ENCODE measurements at places on chromosomes 7 and 10. TPM values are rescaled to one million over a fixed set of nuclear protein-coding genes. Genes with fewer than 3 reads are reported as not detected.

- peak; percentile 8 for DNase-seq
Observed at GRCh38 chr7:92904244-92905131, 68.1 kb upstream of the CDK6 start.

DNA sequence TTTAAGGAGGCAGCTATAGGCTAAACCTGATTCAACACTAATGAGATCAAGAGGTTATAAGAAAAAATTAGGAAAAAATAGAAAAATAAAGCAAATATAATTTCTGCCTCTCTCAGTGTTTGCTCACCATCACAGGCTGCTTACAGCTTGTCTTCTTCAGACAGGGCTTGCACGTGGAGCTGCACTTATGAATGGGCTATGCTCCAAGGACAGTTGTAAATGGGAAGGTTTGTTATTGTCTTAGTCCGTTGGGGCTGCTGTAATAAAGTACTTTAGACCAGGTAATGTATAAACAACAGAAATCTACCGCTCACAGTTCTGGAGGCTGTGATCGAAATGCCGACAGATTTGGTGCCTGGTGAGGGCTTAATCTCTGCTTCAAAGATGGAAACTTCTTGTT, 219.8 kb downstream of the NEBL start:
- DNase-seq: no peak

DNA sequence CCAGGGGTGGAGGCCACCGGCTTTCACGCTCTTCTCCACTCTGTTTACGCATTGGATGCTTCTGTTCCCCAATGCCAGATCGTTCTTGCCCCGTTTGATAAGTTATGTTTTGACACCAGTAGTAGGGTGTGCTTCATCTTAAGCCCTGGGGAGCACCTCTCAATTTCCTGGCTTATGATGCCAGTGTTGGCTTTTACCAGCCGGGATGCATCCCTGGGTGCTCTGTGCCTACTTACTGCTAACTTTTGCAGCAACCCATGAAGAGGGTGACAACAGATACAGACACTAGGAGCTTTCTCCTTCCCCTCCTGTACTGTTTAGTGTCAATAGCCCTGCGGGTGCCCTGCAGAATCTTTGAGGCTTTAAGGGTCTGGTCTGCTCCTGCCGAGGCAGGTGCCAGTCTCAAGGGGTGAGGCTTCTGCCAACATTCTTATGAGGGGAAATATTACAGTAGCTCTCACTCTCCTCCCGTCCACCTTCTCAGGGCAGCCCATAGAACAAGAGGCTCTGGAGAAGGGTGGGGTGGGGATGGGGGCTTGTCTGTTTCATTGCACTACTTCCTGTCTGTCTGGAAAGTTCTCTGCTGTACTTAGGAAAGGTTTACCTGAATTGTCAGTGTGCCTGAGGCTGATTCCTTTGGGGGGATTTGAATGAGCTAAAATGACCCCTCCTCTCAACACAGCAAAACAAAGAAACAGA, 23.3 kb downstream of the ADCY1 start:
- peak; percentile 33 for DNase-seq

DNA sequence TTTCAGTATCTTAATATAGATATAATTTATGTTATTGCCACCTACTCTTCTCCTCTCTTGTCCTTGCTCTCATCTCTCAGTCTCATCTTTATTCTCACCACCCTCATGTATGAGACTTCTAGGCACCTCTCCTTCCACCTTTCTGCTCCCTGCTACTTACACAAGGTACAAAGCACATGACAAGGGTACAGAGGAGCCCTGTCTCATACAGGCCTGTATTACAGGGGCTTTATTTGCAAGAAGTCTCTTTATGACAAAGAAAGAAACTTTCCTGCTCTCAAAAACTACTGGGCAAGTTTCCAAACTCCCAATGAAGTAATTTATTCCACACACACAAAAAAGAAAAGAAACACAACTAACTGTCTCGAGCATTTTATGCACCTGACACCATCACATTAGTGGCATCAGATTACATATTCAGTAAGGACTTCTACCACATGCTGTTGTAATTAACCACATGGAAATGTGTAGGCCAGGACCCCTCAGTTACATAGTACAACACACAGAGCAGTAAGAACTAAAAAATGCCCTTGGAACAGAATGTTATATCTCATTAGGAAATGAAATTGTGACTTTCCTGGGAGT, 253.1 kb downstream of the FZD1 start:
- no peak for DNase-seq

GRCh38 chr7:54615-55014, 137.8 kb upstream of the FAM20C start:
- DNase-seq: no peak

- peak; percentile 34 for DNase-seq
Observed at GRCh38 chr7:25392588-25393338, 164.5 kb upstream of the NPVF start.

DNA sequence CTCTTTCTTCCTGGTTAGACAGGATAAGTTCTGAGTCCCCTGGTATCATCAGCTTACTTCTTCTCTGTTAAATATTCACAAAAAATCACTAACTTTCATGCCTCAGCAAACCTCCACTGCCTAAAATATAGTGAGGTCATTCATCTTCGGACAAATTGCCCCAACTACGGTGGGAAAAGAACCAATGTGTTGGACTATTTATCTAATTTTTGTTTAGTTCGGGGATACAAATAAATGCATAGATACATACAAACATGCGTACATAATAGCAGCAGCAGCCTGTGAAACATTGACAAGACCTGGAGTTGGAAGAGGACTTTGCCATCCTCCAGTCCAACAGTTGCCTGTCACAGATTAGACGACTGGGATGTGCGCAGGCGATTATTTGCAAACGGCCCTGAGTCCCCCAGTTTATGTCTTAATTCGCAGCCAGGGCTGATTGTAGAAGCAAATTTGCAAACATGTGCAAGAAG, 51.5 kb downstream of the EGFR start:
- DNase-seq: no peak

GRCh38 chr7:101953248-101953819, 135.9 kb downstream of the CUX1 start:
- DNase-seq: no peak

DNA sequence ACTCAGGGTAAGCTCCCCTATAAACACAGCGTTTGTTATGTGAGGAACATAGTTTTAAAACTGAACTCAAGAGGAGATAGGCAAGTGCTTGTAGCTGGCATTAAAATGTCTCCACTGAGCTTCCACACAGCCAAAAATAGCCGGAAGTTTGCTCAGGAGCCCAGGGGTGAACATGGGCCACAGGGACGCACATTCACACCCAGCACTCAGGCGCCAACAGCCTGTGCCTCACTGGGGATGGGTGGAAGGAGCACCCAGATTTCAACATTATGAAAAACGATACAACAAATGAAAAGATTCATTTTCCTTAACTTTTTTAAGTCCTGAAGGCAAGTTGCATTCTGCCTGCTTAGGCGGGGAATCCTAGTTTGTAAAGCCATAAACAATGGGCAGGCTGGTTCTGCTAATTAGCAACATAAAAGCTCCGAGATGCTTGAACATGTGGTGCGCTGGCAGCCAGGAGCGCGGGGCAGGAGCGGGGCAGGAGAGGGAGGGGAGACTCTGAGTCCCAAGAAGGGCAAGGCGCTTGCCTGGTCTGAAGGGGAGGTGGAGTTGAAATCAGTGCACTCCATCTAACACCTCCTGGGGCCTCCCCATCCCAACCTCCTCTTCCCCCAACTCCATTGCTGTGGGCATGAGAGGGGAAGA, 235.9 kb downstream of the COBL start:
- DNase-seq: peak; percentile 85

GRCh38 chr10:23505797-23506465, 67.1 kb downstream of the OTUD1 start:
- DNase-seq: no peak

The MRC1 gene
- 0.17 TPM for total RNA-seq

The GDF2 gene
- not detected for total RNA-seq

The GPR26 gene
- total RNA-seq: 0.07 TPM

The DUS4L gene
- total RNA-seq: 28.6 TPM

The LRRC61 gene
- 38.3 TPM for total RNA-seq

The PDGFA gene
- total RNA-seq: 149 TPM

The CUL1 gene
- 52.0 TPM for total RNA-seq

The SLC39A12 gene
- not detected for total RNA-seq

The PRKG1 gene
- total RNA-seq: 8.9 TPM

The CPA2 gene
- total RNA-seq: not detected
